ENCODE measurements at places on chromosomes 7 and 10.
A peak's percentile ranks its signal among the peaks of the same experiment; 100 is the strongest.

DNA sequence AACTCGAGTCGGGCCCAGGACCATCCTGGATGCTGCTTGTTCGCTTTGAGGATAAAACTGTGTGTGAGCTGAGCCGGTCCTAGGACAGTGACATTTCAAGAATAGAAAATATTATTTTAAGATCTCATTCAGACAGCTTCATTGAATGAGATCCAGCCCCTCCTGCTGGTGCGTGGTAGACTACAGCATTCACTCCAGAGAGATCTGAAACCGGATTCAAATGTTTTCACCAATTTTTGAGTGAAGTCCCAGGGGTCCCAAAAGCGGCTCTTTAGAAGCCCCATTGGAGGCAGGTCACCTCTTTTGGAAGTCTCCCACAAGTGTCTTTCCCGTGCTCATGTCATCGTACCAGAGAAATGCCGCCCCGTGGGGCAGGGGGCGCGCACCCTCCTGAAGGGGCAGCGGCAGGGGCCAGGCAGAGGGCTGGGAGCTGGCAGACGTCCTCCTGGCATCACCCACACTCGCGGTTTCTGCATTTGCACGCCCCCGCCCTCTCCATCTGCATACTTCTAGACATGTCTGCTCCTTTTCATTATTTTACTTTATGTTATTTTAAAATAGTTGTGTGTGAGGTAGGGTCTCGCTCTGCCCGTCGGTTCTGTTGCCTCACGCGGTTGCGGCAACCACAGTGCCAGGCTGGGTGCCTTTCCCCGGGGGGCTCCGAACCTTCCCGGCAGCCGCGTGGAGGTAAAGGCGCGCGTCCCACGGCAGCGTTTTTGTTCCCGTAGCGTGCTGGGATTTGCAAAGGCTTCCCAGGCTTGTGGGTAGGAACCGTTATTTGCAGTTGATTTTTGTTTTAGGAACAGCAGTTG, 52.3 kb upstream of the DPYSL4 start:
- peak; percentile 62 for DNase-seq

DNA sequence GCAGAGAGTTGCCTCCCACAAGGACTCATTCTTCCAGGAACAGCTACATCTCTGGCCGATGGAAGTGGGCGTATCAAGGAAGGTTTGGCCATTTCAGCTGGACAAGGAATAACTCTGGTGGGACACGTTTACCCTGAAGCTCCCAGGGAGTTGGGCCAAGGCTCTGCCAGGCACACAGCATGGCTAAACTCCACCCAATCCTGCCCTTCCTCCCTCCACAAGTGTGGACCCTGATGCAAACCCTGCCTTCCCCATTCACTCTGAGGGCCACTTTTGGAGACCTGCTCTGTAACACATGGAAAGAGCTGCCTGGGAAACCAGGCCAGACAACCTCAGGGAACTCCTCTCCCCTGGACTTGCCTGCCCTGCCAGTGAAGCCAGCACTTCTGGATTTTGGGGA, 407.8 kb upstream of the FOXK1 start:
- DNase-seq, result no peak

DNA sequence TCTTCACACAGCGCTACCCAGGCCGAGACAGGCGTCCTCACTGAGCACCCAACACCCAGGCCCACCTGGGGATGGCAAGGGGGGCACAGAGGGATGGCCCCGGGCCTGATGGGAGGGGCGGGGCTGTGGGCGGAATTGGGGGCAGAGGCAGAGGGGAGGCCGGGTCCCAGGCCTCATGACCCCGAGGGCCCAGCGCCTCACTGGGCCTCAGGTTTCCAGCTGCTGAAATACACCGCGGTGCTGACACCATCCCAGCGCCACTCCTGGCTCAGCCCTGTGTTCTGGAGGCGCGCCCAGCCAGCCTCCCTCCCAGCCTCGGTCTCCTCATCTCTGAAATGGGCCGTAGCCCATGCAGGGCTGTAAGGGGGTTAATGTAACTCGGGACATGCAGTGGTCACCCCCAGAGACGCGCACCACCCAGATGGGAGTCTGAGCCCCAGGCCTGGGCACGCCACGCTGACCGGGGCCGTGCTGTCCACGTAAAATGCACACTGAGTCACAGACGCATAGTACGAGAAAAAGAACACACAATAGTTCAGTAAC, 82.3 kb downstream of the UNCX start:
- no peak for DNase-seq

DNA sequence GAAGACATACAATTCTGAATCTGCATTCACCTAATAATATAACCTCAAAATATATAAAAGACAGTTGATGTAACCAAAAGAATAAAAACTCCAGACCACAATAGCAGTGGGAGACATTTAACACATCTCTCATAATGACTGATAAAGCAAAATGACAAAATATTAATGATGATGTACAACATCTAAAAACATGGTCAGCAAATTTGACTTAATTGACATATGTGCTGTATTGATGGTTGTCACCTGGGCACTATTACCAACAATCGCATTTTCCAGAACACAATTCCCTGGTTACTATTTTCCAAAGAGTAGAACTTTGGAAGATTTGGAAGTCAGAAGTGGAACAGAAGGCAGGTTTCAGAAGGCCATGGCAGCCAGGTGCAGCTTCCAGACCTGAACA, 899.5 kb upstream of the CELF2 start:
- DNase-seq, result no peak

GRCh38 chr7:127588697-127589482, 679 bp downstream of the ARF5 start:
- no peak for DNase-seq

DNA sequence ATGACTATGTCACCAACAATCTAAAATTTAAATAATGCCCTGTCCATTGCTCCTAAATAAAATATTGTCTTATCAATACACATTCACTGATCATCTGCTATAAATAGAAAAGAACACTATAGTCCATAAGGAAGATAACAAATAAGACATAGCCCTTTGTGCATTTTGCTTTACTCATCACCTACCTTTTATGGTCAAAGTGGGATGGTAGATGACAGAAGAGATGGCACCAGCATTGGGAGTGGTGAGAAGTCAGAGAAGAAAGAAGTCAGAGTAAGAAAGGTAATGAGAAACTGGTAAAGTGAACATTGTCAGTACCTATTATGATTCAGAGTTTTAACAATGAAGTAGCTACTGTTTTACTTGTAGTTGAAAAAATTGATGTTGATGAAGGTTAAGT, 31.1 kb downstream of the SEMA3E start:
- DNase-seq, result no peak

DNA sequence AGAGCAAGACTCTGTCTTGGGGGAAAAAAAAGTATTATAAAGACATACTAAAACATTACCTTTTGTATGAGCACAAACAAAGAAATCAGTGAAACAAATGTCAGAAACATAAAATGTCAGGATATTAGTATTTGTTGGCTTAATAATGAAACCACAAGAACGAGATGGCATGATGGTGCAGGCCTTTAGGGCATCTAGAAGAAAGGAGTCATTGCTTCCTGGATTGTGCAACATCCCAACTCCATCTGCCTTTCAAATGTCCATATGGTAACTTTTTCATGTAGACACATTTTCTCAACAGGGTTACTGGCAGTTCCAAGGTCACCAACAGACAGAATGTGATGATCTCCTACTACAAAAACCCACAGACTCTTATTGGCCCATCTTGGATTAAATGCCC, 96.6 kb downstream of the ZNF248 start:
- DNase-seq, result no peak

DNA sequence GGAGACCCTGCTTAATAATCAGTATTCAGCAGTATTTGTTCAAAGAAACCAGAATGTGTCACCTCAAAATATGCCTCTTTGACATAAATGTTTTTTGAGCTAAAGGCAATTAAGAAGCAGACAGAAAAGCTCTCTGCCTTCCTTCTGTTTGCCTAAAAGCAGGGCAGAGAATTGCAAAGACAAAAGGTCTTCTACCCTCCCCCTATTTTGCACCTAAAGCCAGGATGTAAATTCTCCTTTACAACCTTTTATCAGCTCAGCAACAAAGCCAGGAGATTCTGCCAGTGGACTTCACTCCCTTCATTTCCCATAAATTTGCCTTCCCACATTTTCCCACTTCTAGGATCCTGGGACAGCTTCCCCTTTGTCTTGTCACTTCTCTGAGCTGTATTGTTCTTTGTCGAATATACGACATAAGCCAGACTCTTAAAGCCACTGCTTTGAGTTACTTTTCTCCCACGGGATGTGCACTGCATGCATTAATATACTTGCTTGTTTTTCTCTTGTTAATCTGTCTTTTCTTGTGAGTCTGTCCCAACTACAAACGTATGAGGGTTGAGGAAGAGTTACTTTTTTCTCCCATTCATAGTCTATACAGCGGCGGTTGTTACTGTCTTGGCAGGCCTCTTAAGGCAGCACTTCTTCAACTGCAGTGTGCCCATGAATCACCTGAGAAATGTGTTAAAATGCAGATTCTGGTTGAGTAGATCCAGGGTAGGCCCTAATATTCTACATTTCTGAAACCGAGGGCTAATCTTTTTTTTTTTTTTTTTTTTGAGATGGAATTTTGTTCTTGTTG, 48.2 kb downstream of the ST8SIA6 start:
- no peak for DNase-seq

GRCh38 chr10:49457686-49458085, 61.8 kb upstream of the DRGX start:
- no peak for DNase-seq

DNA sequence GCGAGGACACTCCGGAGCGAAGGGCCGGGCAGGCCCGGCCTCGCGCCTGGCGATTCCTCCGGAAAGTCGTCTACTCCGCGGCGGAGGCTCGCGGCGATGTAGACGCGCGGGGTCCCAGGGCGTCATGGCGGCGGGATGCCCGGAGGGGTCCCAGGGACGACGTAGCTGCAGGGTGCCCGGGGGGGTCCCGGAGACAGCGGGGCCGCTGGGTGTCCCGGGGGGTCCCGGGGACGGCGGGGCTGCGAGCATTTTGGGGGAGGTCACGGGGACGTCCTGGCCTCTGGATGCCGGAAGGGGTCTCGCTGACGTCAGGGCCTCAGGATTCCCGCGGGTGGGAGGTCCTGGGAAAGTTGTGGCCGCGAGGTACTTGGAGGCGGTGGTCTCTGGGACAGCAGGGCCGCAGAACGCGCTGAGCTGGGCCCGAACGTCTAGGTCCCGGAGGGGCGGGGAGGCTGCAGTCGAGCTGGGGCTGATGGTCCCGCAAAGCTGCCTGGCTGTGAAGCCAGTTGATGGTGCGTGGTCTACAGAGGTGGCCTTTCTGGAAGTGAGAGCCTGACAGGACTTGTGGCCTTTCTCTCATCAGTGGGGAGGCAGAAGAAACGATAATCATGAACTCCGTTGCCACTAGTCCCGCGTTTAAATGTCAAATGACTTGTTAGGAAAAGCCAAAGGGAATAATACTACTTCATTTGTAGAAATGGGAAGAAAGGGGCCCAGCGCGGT, 637 bp downstream of the HSPA14 start:
- peak; percentile 56 for DNase-seq

GRCh38 chr10:109962247-109962646, 38.9 kb upstream of the XPNPEP1 start:
- no peak for DNase-seq

DNA sequence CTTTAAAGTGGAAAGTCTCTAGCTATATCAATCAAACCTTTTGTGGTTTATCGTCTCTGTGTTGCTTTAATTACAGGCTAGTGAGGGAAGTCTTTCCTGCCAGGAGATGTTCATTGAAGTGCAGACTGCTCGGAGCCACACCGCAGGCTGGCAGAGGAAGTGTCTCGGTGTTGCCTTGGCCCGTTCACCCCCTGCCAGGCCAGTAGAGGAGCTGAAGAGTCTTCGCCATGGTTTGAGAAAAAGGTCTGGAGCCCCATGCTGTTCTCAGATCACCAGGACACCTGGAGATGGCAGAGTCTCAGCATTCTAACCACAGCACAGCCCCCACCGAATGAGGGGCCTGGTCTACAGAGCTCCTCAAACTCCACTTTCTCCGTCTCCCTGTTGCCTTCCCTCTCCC, 275.9 kb upstream of the PLPP4 start:
- DNase-seq, result no peak

DNA sequence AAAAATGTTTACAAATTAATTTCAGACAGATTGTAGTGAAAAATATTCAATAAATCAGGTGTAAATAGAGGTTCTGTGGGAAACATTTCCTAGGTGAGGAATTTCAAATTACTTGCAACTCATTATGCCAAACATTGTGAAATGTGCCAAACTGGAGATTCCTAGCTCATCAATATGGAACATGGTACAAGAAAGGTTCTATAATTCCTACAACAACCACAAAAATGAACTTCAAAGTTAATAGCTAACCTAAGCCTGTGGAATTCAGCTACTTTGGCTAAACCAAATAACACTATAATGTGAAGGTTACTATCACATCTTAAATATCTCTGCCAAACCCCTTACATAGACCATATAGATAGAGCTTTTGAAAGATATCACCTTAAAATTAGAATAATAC, 223.3 kb upstream of the HGF start:
- no peak for DNase-seq

DNA sequence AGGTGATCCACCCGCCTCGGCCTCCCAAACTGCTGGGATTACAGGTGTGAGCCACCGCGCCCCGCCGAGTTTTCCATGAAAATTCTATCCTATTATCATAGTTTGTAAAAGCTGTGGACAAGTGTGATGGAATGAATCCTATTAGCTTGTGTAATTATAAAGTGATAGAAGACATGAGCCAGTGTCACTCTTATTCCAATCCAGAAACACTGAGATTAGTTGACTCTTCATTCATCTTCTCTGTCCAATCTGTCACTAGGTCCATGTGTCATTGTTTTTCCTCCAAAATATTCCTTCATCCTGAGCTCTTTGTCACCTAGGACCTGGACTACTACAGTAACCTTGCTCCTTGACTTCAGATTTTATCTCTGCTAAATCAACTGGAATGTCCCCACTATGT, 13.5 kb downstream of the FBH1 start:
- DNase-seq, result no peak

GRCh38 chr10:92965314-92965713, 95.3 kb upstream of the CYP26C1 start:
- no peak for DNase-seq

- no peak for DNase-seq
These were observed 7.7 kb downstream of the ZNHIT1 start for GRCh38 chr7:101225650-101226049.

GRCh38 chr7:35463751-35464150, 209.9 kb upstream of the TBX20 start:
- DNase-seq, result no peak

- DNase-seq, result no peak
These were observed 86.5 kb downstream of the PAXIP1 start for GRCh38 chr7:154916381-154916780.

GRCh38 chr10:79230328-79230830, 116.9 kb upstream of the PPIF start:
- DNase-seq, result no peak

DNA sequence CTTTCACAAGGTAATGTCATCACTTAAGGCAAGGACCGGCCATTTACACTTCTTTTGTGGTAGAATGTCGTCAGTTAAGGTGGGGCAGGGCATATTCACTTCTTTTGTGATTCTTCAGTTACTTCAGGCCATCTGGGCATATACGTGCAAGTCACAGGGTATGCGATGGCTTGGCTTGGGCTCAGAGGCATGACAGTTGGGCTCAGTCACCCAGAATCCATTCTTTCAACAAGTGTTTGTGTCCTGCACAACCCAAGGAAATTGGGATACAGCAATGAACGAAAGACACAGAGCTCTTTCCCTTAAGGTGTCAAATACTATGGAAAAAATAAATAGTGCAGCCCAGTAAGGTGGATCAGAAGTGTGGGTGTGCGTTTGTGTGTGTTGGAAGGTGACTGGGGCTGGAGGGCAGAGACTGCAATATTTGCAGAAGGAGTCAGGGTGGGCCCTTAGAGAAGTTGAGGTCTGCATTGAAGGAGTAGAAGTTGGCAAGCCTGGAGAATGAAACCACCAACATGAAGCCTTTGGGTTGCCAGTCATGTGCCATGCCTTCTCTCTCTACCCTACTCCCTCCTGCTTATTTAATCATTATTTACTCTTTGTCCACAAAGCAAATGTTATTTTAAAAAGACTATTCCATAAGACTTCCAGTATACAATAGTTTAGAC, 222.8 kb upstream of the PRKCQ start:
- DNase-seq, result no peak
